ENCODE measurements at places on chromosomes 1 and 21. TPM values are rescaled to one million over a fixed set of nuclear protein-coding genes. Genes with fewer than 3 reads are reported as not detected.

GRCh38 chr1:71587961-71588360 lies 507.1 kb upstream of the ZRANB2 start:
- H3K27ac ChIP-seq: no peak overlapping the region
- no peaks in the 10 kb centered on the region for H3K27me3 ChIP-seq
- H3K4me1 ChIP-seq: peaks cover 2% of the 10 kb centered on the region
- DNase-seq: no peak
- H3K4me3 ChIP-seq: no peak overlapping the region

DNA sequence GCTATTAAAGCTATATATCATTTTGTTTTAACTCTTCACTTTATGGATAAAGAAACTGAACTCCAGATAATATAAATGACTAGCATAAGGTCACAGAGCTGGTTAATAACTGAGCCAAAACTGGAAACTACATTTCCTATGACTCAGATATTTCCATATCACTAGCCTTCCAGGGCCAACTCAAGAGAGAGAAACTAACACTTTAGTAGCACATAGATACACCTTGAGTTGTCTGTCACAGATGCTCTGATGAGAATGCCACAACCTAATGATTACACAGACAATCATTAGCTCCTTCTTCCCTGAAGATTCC lies 40.7 kb downstream of the NME7 start:
- no peak overlapping the region for H3K27ac ChIP-seq
- no peaks in the 10 kb centered on the region for H3K4me1 ChIP-seq
- H3K36me3 ChIP-seq: no peaks in the 10 kb centered on the region
- H3K4me3 ChIP-seq: no peak overlapping the region
- H3K27me3 ChIP-seq: no peaks in the 10 kb centered on the region
- no peak for DNase-seq

GRCh38 chr1:17004466-17005364 lies 7.0 kb downstream of the ATP13A2 start:
- no peaks in the 10 kb centered on the region for H3K4me1 ChIP-seq
- H3K27ac ChIP-seq: no peak overlapping the region
- no peaks in the 10 kb centered on the region for H3K27me3 ChIP-seq

FNDC10 gene
- 2.0 TPM for total RNA-seq

- H3K27ac ChIP-seq: no peak overlapping the region
- no peak overlapping the region for H3K4me3 ChIP-seq
- DNase-seq: no peak
- no peaks in the 10 kb centered on the region for H3K4me1 ChIP-seq
- H3K36me3 ChIP-seq: no peaks in the 10 kb centered on the region
- H3K27me3 ChIP-seq: no peaks in the 10 kb centered on the region
Observed at GRCh38 chr1:9785406-9785805, 38.4 kb downstream of the CLSTN1 start.

- no peak within 1 kb of the TSS for H3K27ac ChIP-seq
- DNase-seq: no peak
Observed at GRCh38 chr21:39451332-39452206, at the start of gene SH3BGR. Gene SH3BGR (plus strand): TSS chr21:39451970. CDS start chr21:39452097, 127 bp downstream.

DNA sequence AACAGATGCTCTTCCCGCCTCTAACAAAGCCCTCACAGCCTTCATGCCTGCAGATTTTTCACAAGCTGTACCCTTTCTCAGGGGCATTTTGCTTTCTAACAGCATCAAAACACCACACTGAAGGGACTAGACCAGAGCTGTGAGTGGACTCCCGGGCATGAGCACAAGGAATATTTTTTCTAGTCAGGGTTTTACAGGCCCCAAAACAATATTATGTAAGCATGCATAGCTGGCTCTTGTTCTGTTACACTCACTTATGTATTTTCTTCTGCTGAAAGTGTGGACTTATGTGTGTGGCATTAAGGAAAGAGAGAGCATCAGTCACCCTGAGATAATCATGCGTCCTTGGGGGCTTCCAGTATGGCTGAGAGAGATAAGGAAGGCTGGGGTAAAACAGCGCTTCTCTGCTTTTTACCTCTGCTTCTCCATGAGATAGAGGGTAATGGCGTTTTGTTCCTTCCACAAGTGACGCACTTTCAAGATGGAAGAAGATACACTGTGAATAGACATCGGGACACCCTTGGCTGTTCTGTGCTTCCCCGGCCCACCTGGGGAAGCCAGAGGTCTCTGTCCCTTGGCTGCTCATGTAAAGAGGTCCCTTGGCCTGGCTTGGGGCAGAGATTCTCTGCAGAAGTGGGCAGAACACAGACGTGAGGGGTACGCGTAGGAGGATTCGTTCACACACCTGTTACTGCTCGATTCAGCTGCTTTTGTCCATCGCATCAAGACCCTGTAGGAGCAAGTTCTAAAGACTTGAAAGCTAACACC lies 266.7 kb upstream of the RAB4A start:
- no peak for DNase-seq
- H3K36me3 ChIP-seq: no peaks in the 10 kb centered on the region
- no peak overlapping the region for H3K27ac ChIP-seq
- no peak overlapping the region for H3K4me3 ChIP-seq
- peaks cover 3% of the 10 kb centered on the region for H3K4me1 ChIP-seq
- no peaks in the 10 kb centered on the region for H3K27me3 ChIP-seq

DNA sequence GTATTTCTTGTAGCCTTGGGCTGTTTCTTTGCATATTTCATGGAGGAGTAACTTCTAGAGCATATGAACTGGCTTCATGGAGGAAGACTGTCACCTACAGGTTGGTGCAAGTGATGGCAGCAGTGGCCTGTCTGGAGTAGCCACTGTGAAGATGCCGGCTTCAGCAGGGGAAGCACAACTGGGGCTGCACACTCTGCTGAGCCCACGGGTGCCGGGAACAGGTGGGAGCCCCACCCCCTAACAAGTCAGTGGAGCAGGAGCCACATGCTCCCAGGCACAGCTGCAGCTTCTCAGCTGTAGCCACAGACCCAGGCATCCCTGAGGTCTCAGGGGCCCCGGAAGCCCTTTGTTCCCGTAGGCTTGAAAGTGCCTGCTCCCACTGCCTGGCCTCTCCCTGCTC lies 43.2 kb upstream of the C1orf185 start:
- H3K27ac ChIP-seq: no peak overlapping the region
- no peaks in the 10 kb centered on the region for H3K4me1 ChIP-seq
- no peaks in the 10 kb centered on the region for H3K36me3 ChIP-seq

Data from ovary (tissue), 10 donors.